ENCODE measurements at places on chromosomes 5 and 9. TPM values are rescaled to one million over a fixed set of nuclear protein-coding genes. Genes with fewer than 3 reads are reported as not detected.

Gene ZNF883
- total RNA-seq: 0.32 TPM

Gene ARSB
- total RNA-seq: 10.4 TPM

Gene C5orf63
- 1.7 TPM for total RNA-seq

Gene ROR2
- total RNA-seq: under 0.01 TPM

Gene ACSL6
- not detected for total RNA-seq

Gene ISOC1
- total RNA-seq: 28.0 TPM

Gene EDIL3
- total RNA-seq: 47.0 TPM

Gene TCF7
- total RNA-seq: 0.65 TPM

Gene SCGB3A2
- total RNA-seq: not detected

Gene HAVCR2
- 0.15 TPM for total RNA-seq

Gene OR1Q1
- not detected for total RNA-seq

Gene TEX48
- total RNA-seq: not detected

Gene PRXL2C
- total RNA-seq: 16.1 TPM

Gene HMMR
- total RNA-seq: 46.7 TPM

Gene PGM5
- total RNA-seq: 0.46 TPM

Gene PCDHA9
- total RNA-seq: under 0.01 TPM

Gene DAPK1
- total RNA-seq: 44.4 TPM
